HCT116 (cell line): ENCODE measurements at places on chromosomes 12 and 14.
A peak's percentile ranks its signal among the peaks of the same experiment; 100 is the strongest.

GRCh38 chr12:45458238-45458637 lies 242.3 kb downstream of the ANO6 start:
- H3K4me1 ChIP-seq = no peaks in the 10 kb centered on the region
- no peak for DNase-seq
- no peak overlapping the region for H3K4me3 ChIP-seq
- H3K27ac ChIP-seq = no peak overlapping the region
- H3K36me3 ChIP-seq = no peaks in the 10 kb centered on the region

GRCh38 chr12:11580125-11580751 lies 69.2 kb upstream of the ETV6 start:
- H3K4me1 ChIP-seq = peaks cover 6% of the 10 kb centered on the region
- no peak overlapping the region for H3K4me3 ChIP-seq
- peaks cover 22% of the 10 kb centered on the region for H3K27me3 ChIP-seq
- H3K36me3 ChIP-seq = no peaks in the 10 kb centered on the region
- H3K27ac ChIP-seq = no peak overlapping the region

- no peaks in the 10 kb centered on the region for H3K36me3 ChIP-seq
- no peak overlapping the region for H3K27ac ChIP-seq
- peaks cover 17% of the 10 kb centered on the region for H3K4me1 ChIP-seq
- no peaks in the 10 kb centered on the region for H3K27me3 ChIP-seq
- no peak overlapping the region for H3K4me3 ChIP-seq
Measured at GRCh38 chr12:69966409-69966808, 141.4 kb downstream of the MYRFL start.

- H3K27me3 ChIP-seq = no peaks in the 10 kb centered on the region
- H3K27ac ChIP-seq = no peak overlapping the region
- no peak overlapping the region for H3K4me3 ChIP-seq
- DNase-seq = no peak
Measured at GRCh38 chr12:15726027-15726877, 62.9 kb downstream of the EPS8 start.

DNA sequence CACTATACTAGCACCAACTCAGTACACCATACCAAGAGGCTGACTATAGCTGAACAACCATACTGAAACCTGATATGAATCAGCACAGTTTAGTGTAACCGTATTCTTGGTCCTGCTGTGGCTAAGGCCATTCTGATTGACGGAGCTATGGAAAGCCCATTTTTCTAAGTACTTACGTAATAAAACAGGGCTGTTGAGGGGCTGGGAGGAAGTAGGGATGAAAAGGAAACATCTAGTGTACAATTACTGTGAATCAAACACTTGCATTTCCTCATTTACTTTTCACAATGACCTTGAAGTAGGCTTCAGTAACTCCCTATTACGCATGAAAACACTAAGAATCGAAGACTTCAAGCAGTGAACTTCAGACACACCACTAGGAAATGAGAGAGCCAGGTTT lies 198.2 kb downstream of the BTG1 start:
- no peak overlapping the region for H3K27ac ChIP-seq
- H3K36me3 ChIP-seq = no peaks in the 10 kb centered on the region
- no peak for DNase-seq

- H3K27ac ChIP-seq = no peak overlapping the region
- H3K36me3 ChIP-seq = no peaks in the 10 kb centered on the region
- no peak overlapping the region for H3K4me3 ChIP-seq
- H3K4me1 ChIP-seq = no peaks in the 10 kb centered on the region
- no peak for DNase-seq
Measured at GRCh38 chr12:91663310-91663709, 480.7 kb upstream of the DCN start.

DNA sequence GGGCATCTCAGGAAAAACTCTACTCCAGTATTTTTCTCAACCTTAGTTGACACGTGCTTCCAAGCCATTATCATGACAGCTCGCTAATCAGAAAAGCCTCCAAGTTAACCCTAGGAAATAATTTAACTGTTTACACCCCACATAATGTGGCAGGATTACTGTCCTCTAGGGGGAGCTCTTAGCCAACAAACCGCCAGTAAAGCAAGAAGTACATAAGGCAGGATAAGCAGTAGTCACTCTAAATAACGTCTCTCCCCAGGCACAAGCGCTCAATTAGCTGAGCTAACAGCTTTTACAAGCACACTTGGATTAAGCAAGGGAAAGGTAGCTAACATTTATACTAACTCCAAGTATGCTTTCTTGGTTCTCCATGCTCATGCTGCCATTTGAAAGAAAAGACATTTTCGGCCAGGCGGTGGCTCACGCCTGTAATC lies 22.8 kb downstream of the APOBEC1 start:
- DNase-seq = peak; percentile 22
- H3K4me1 ChIP-seq = peaks cover 7% of the 10 kb centered on the region; the same call in 1 of the 2 replicates
- no peaks in the 10 kb centered on the region for H3K27me3 ChIP-seq
- H3K36me3 ChIP-seq = no peaks in the 10 kb centered on the region
- no peak overlapping the region for H3K27ac ChIP-seq
- H3K4me3 ChIP-seq = no peak overlapping the region

GRCh38 chr12:113397497-113398197 lies 6.0 kb downstream of the SDS start:
- DNase-seq = no peak
- H3K4me3 ChIP-seq = no peak overlapping the region
- H3K36me3 ChIP-seq = no peaks in the 10 kb centered on the region
- no peak overlapping the region for H3K27ac ChIP-seq

DNA sequence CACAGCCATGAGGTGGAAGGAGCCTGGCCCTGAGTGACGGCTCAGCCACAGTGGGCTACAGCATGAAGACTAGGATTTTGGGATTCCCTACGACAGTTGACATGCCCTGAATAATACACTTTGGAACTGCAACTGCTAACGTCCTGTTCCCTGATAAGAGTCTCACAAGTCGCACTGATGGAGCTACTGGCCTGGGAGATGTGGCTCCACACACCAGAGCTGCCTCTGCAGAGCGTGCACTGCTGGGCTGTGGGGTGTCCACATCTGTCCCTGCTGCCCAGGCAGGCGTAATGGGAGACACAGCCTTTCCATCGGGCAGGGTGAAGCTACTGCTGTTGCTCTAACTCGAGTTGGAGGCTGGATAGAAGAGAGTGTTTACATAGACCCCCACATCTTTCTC lies 42.7 kb upstream of the RASSF3 start:
- no peaks in the 10 kb centered on the region; the same call in 1 of the 2 replicates for H3K4me1 ChIP-seq
- H3K27ac ChIP-seq = no peak overlapping the region
- no peaks in the 10 kb centered on the region for H3K36me3 ChIP-seq
- H3K27me3 ChIP-seq = no peaks in the 10 kb centered on the region
- no peak for DNase-seq

GRCh38 chr12:118120579-118121363 lies 15.2 kb upstream of the PEBP1 start:
- peak overlapping the region; percentile 36; the same call in 1 of the 2 replicates for H3K27ac ChIP-seq
- H3K4me3 ChIP-seq = no peak overlapping the region
- no peaks in the 10 kb centered on the region for H3K27me3 ChIP-seq
- peaks cover 4% of the 10 kb centered on the region; the same call in 1 of the 2 replicates for H3K4me1 ChIP-seq
- H3K36me3 ChIP-seq = no peaks in the 10 kb centered on the region

GRCh38 chr14:61076556-61076955 lies 95.5 kb downstream of the SLC38A6 start:
- H3K27ac ChIP-seq = no peak overlapping the region
- no peak for DNase-seq
- H3K4me1 ChIP-seq = peaks cover 10% of the 10 kb centered on the region
- no peaks in the 10 kb centered on the region for H3K36me3 ChIP-seq

DNA sequence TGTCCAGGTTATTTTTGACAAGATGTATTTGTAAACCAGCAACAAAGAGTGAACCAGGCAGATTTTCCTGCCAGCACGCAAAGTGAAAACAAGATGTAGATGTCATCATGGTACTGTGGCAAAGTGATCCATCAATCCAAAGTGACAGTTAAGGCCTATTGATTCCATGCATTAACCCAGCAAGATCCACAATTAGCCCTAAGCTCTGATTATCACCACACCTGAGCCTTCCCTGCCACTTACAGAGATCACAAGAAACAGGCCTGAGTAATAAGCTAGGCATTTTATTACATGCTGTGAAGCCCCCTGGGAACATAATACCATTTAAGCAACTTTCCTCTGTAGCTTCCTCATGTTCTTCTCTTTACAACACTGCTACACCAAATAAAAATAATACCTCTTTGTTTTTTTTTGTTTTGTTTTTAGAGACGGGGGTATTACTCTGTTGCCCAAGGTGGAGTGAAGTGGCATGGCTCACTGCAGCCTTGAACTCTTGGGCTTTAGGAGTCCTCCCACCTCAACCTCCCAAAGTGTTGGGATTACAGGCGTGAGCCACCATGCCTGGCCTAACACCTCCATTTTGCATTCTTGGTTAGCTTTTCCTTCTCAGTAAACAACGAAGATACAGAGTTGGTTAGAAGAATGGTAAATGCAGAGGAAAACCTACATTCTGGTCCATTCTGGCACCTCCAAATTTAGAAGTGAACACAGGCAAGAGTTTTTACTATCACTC lies 85.5 kb downstream of the STON2 start:
- no peak overlapping the region for H3K4me3 ChIP-seq
- H3K4me1 ChIP-seq = no peaks in the 10 kb centered on the region
- no peak overlapping the region for H3K27ac ChIP-seq

DNA sequence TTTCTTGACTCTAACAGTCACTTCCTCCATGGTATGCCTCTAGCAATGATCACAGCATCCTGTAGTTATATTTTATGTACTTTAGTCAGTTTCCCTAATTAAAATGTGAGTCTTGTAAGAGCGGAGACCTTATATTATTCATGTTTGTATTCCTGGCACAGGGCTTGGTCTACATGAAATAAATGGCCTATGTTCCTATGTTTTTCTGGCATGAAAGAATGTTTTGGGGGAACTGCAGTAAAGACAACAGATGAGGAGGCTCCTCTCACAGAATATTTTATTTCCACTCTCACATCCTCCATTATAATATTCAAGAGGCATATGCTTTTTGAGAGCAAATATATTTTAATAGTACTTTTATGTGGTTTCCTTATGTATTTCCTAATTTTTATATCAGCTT lies 429.8 kb upstream of the PDE3A start:
- H3K4me3 ChIP-seq = no peak overlapping the region
- H3K27me3 ChIP-seq = no peaks in the 10 kb centered on the region
- H3K4me1 ChIP-seq = no peaks in the 10 kb centered on the region
- H3K27ac ChIP-seq = no peak overlapping the region
- DNase-seq = no peak
- no peaks in the 10 kb centered on the region for H3K36me3 ChIP-seq

- no peak for DNase-seq
- H3K27ac ChIP-seq = no peak overlapping the region
- H3K36me3 ChIP-seq = no peaks in the 10 kb centered on the region
- no peaks in the 10 kb centered on the region for H3K4me1 ChIP-seq
Measured at GRCh38 chr12:76746516-76746915, 17.4 kb upstream of the ZDHHC17 start.

DNA sequence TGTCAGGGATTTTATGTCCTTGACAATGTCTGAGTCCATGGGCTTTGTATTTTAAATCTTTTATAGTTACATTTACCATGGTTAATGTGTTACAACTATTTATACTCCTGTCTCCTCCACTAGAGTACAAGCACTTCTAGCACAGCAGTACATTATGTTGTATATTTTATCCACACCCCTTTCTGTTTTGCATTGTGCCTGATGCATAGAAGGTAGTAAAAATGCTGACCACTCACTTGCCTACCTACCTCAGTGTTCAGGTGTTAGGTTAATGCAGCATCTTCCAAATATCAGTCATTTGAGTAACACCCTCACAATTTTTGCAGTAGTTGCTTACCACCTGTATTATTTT lies 31.1 kb upstream of the SLC38A2 start:
- H3K4me3 ChIP-seq = no peak overlapping the region
- DNase-seq = no peak
- H3K27me3 ChIP-seq = no peaks in the 10 kb centered on the region

DNA sequence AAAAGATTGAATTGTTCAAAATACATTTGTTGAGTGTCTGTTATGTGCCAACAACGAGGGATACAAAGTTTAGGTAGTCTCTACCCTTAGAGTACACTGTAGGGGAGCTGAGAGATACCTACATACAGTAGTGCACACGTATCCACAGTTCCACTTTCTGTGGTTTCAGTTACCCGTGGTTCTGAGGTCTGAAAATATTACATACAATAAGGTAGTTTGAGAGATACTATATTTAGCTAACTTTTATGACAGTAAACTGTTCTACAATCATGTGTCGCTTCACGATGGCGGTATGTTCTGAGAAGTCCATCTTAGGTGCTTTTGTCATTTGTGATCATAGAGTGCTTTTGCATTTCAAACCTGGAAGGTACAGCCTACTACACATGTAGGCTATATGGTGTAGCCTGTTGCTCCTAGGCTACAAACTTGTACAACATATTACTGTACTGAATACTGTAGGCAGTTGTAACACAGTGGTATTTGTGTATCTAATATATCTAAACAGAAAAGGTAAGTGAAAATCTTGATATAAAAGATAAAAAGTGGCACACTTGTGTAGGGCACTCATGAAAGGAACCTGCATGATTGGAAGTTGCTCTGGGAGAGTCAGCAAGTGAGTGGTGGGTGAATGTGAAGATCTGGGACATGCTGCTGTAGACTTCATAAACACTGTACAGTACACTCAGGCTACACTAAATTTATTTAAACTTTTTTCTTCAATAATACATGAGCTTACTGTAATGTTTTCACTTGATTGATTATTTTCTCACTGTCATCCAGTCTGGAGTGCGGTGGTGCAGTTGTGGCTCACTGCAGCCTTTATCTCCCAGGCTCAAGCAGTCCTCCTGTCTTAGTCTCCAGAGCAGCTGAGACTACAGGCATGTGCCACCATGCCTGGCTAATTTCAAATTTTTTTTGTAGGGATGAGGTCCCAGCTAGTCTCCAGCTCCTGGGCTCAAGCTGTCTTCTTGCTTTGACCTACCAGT lies 4.0 kb downstream of the CPSF6 start:
- H3K4me3 ChIP-seq = no peak overlapping the region
- H3K27ac ChIP-seq = no peak overlapping the region
- no peaks in the 10 kb centered on the region for H3K36me3 ChIP-seq
- peaks cover 33% of the 10 kb centered on the region for H3K4me1 ChIP-seq
- DNase-seq = no peak

- no peaks in the 10 kb centered on the region for H3K27me3 ChIP-seq
- no peaks in the 10 kb centered on the region for H3K36me3 ChIP-seq
- no peaks in the 10 kb centered on the region for H3K4me1 ChIP-seq
- DNase-seq = no peak
- H3K4me3 ChIP-seq = no peak overlapping the region
Measured at GRCh38 chr12:116104167-116104767, 173.2 kb downstream of the MED13L start.

DNA sequence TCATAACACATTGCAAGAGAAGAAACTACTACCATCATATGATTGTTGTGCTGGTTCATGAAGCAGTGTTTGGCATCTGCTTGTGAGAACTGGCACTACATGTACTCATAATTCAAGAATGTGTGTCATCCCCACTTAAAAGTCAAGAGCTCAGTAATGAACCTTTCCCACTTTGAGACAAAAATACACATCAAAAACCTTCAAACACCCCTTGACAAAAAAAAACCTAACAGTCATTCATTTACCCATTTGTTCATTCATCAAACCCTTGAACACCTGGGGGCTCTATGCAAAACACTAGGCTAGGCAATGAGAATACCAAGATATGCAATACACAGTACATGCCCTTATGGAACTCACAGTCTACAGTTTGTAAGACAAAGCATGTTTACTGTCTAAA lies 40.0 kb downstream of the KIF21A start:
- H3K27me3 ChIP-seq = no peaks in the 10 kb centered on the region
- no peaks in the 10 kb centered on the region for H3K36me3 ChIP-seq
- DNase-seq = no peak
- no peak overlapping the region for H3K27ac ChIP-seq
- H3K4me3 ChIP-seq = no peak overlapping the region
- H3K4me1 ChIP-seq = no peaks in the 10 kb centered on the region

- H3K4me1 ChIP-seq = no peaks in the 10 kb centered on the region
- no peaks in the 10 kb centered on the region for H3K36me3 ChIP-seq
- H3K27me3 ChIP-seq = no peaks in the 10 kb centered on the region
- no peak overlapping the region for H3K27ac ChIP-seq
- DNase-seq = no peak
Measured at GRCh38 chr14:31255286-31255685, 47.7 kb upstream of the HECTD1 start.
